ENCODE measurements at places on chromosomes 1 and 21.

DNA sequence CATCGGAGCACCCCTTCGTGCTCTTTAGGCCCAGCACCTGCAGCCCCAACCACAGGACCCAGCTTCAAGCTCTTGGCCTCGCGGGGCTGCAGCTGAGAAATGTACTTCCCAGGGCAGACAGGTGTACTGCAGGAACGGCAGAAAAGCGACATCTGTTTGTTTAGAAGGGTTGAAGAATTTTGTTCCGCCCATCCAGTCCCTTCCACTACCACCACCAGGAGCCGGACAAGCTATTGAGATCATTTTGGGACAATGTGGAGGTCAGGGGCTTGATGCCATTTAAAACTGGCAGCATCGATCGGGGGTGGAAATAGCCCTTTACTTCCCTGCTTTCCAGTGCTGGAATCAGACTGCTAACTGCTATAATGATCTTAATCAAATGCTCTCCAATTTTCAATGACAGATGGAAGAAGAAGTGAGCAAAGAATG, 1.7 kb downstream of the SERTAD4 start:
- DNase-seq, result no peak

GRCh38 chr1:43853161-43853921, 80.3 kb upstream of the ARTN start:
- no peak for DNase-seq

- no peak for DNase-seq
Observed at GRCh38 chr1:41385398-41386195, 24.4 kb downstream of the FOXO6 start.

DNA sequence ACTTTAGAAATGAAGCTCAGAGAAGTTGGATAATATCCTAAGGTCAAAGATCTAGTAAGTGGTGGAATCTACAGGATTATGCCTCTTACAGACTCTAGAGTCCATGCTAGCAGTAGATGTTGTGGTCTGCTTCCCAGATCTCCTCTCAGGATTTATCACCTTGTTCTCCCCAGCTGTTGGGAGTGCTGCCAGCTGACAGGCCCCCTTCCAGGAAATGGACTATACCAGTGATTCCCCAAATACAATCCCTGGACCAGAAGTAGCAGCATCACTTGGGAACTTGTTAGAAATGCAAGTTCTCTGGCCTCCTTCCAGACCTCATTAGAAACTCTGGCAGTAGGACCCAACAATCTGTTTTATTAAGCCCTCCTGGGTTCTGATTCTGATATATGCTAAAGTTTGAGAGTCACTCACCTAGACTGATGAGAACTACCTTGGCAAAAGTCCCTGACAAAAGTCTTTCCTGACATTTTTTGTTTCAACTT, 24.5 kb upstream of the NTNG1 start:
- no peak for DNase-seq

GRCh38 chr1:160806109-160806665, 10.2 kb downstream of the LY9 start:
- DNase-seq, result no peak
